ENCODE measurements at places on chromosomes 6 and 20.

- DNase-seq, result no peak
Observed at GRCh38 chr6:156731396-156731795, 45.8 kb upstream of the ARID1B start.

DNA sequence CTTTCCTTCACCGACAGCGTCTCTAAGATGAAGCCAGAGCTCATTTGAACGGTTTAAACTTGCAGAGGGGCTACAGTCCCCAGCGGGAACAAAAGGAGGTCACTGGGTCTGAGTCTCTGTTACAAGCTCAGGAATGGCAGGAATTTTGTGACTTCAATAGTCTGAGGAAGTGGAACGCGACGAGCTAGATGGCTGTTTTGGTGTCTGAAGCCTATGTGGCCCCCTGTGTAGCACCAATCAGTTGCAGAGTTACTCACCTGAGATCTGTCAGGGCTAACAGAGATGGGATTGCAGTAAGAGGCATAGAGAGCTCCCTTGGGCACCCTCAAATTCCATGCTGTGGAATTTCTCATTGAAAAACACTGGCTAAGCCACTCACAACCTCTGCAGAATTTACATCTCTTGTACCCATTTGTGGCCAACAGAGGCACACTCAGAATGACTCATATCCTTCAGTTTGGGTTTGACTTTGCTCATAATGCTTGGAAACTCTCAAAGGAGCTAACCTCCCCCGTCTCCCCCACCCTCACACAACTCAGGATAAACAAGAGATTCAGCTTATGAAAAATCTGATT is 7.1 kb upstream of the TCP11 start:
- no peak for DNase-seq

DNA sequence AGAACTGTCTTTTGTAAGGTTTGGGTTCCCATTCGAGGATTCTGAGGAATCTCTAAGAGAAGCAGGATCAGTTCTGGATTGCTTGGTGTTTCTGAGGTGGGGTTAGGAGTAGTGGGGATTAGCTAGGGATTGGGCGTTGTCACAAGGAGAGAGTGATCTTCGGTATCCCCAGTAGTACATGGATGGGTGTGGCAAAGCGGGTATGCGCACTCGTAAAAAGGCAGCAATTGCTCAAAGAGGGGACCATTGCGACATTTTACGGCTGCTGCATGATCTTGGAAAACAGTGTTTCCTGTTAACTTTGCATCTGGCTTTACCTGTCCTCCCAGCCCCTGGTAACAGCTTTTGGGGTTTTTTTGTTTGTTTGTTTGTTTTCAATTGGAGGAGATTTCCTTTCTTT is 9.7 kb upstream of the ZSCAN9 start:
- DNase-seq, result no peak

- no peak for DNase-seq
Observed at GRCh38 chr20:44848254-44849015, 37.1 kb upstream of the YWHAB start.

- DNase-seq, result no peak
Observed at GRCh38 chr6:34546551-34547321, 9.4 kb downstream of the SPDEF start.

- DNase-seq, result no peak
Observed at GRCh38 chr6:37552267-37552666, 52.6 kb upstream of the CCDC167 start.

DNA sequence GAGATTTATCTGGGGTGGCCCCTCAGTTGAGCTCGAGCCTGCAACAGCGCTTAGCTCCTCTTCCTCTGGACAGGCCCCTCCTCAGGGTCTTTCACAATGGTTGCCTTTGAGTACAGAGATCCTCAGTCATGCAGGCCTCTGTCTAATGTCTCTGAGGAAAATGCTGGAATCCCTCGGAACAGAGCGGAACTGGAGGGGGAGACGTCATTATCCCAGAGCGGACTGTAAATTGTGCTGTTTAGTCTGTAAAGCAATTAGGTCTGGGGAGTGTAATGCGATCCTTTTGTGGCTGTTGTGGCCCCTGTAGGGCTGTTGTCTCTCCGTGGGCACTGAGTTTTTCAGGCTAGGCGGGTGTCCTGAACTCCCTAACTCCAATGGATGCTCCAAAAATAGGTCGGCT is 15.0 kb upstream of the DAAM2 start:
- no peak for DNase-seq

DNA sequence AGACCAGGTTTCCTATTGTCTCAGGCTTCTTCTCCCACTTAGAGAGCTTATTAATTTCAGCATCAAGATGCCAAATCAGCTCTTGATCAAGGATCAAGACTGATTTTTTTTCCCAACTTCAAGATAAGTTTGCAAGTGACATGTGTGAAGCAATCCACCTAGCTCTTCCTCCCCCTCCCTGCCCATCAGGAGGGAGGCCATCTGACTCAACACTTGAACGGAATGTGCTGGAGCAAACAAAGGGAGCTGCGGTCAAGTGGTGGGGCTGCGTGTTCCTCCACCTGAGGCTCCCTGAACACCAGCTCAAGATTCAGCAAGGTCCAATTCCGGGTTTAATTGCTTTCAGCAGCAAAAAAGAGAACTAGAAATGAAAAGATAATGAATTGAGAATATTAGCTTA is 38.7 kb downstream of the TTI1 start:
- no peak for DNase-seq
